ENCODE measurements at places on chromosomes 3 and 15.

GRCh38 chr3:148957586-148957985 is 33.8 kb upstream of the GYG1 start:
- no peak for DNase-seq

- DNase-seq: no peak
Measured at GRCh38 chr15:35979608-35980007, 433.6 kb upstream of the DPH6 start.

- DNase-seq: no peak
Measured at GRCh38 chr3:134231131-134231530, 19.5 kb downstream of the RYK start.

GRCh38 chr3:24520976-24521419 is 26.3 kb upstream of the THRB start:
- DNase-seq: no peak

- DNase-seq: peak; percentile 51
Measured at GRCh38 chr3:171811913-171812335, 1.6 kb upstream of the PLD1 start.

- no peak for DNase-seq
Measured at GRCh38 chr15:67508407-67508806, 12.5 kb upstream of the C15orf61 start.

DNA sequence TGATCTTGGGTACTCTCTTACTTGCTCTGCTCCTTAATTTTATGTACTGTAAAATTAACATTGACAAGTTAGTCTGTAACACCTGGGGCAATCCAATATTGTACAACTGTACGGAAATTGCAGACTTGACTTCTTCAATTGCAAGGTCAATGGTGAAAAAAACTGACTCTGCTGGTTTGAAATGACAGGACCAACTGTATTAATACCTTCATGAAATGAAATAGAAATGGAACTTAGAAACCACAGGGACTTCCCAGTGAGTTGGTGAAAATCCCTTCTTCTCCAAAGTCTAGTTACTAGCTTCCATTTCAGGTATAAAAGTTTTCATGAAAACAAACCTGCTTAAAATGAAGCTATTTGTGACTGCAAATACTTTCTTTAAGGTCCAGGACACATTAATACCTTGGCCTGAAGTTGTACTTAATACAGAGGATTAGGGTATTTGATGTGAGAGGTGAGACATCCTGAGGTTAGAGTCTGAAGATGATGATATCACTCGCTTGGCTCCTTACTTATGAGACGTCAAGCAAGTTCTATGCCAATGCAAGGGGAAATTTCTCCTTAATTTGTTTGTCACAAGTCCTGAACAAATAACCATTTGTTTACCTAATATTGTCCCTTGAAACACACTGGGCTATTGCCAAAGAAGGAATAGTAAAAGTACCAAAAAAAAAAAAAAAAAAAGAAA is 226.2 kb upstream of the TP63 start:
- no peak for DNase-seq

Data from fibroblast of skin of left quadriceps (primary cell).